ENCODE measurements at places on chromosomes 1 and 21.

DNA sequence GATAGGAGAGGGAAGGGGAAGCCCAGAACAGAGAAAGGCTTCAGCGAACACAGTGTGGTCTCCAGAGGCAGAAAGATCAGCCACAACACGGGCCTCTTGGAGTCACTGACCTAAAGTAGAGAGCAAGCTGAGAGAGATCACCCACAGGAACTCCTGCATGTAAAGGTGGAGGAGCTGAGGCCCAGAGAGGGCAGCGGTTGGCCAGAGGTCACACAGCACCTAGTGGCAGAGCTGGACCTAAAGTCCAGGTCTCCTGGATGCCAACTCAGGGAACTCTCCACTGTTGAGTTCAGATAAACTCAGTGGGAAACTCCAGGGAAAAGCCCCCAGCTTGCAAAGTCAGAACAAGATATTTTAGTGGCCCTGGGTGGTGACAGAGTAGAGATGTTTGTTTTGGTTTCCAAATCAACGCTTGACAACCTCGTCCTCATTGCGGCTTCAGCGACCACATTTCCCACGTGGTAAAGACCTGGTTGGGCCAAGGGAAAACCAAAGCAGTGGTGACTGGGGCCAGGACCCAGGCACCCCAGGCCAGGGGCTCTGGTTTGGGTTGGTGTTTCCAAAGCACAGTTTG, 4.6 kb downstream of the IFFO2 start:
- DNase-seq = no peak

DNA sequence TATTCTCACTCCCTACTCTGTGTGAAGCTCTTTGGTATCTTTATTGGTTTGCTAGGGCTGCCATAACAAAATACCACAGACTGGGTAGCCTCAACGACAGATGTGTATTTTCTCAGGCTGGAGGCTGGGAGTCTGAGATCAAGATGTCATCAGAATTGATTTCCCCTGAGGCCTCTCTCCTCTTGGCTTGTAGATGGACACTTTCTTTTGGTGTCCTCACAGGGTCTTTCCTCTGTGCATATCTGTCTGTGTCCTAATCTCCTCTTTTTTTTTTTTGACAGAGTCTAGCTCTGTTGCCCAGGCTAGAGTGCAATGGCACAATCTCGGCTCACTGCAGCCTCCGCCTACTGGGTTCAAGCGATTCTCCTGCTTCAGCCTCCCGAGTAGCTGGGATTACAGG, 71.4 kb upstream of the KCNJ6 start:
- DNase-seq = no peak

DNA sequence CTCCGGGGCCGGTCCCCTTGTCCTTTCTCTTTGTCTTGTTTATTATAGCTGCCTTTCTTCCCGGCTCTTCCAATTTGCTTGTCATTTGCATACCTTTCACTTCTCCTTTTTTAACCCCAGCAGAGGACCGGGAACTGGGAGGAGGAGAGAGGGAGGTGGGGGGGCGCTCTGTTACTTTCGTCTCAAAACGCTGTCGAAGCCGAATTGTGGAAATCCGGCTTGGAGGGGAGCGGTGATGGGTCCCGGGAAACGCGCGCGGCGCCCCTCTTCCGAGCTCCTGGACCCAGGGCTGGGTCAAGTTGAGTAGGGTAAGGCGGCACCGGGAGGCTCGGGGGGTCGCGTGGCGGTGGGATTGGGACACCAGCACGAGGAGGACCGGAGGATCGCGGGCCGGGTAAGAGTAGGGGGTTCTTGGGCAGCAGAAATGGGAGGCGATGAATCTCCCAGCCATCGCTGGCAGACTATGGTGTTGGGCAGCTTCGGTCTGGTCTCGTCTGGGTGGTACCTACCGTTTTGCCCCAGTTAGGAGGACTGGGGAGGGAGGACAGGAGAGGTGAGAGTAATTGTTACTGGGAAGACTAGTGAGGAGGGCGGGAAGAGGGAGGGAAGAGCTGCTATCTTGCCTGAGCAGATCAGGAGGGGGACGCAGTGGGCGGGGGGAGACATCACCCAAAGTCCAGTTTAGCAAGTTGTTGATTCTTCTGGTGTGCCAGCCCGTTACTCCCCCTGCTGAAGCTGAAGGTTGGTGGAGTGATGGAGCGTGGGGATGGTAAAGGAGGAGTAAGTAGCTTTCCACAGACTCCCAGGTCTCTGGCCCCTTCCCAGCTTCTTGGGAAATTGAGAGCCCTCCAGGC, 1.5 kb downstream of the PROX1 start:
- no peak for DNase-seq

DNA sequence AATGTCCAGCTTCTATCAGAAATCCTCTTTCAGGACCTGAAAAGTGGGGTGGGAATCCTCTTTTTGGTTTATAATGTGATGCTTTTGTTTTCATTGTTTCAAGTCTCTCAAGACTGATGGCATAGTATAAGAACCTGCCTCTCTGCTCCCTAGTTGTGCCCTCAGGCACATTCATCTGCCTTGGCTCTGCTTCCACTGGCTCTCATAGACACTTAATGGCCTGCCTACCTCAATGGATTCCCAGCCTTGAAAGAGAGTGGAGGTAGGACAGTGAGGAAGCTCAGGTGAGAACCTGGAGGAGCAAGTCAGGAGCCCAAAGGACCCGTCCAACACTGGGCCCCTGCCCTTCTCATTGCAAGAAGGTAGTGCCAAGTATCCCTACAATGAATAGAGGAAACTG, 4.8 kb downstream of the TTLL7 start:
- DNase-seq = no peak

GRCh38 chr1:242764161-242764560, 239.7 kb upstream of the PLD5 start:
- DNase-seq = no peak

- DNase-seq = peak; percentile 7
These were observed 43.5 kb downstream of the PRKAA2 start for GRCh38 chr1:56688522-56689026.

- peak; percentile 21 for DNase-seq
These were observed 5.1 kb upstream of the GJA4 start for GRCh38 chr1:34787461-34788420.

DNA sequence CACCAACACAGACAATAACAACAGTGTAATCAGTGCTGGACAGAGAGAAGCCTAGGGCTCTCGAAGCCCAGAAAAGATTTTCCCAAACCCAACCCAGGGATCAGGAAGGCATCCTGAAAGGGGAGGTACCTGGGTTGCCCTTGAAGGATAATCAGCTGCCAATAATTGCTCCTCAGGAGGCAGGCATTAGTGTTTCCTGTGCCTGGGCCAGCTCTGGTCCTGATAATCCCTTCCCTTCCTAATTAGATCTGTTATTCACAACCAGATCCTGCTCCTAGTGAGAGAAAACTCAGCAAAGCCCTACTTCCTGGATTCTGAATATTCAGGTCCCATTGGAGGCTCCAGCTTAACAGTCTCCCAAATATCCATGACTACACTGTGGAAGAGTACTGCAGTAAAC, 117.4 kb downstream of the DMRTA2 start:
- no peak for DNase-seq

DNA sequence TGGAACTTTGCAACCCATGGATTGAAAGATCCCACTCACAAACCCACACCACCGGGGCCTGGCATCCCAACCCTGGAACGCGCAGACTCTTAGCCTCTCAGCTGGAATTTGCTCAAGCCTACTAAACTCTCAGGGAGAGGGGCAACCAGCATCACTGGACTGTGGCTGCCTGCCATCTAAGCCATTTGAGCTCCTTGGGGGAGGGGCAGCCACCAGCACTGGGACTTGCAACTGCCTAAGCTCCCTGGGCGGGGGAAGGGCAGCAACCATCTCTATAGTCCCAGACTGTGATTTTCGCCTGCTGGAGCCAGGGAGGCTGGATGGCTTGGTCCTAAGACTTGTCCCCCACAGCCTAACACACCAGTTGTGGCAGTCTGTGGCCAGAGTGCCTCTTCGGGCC, 122.3 kb downstream of the SNX7 start:
- no peak for DNase-seq

GRCh38 chr21:43323244-43324005, 103.5 kb downstream of the SIK1 start:
- DNase-seq = no peak

DNA sequence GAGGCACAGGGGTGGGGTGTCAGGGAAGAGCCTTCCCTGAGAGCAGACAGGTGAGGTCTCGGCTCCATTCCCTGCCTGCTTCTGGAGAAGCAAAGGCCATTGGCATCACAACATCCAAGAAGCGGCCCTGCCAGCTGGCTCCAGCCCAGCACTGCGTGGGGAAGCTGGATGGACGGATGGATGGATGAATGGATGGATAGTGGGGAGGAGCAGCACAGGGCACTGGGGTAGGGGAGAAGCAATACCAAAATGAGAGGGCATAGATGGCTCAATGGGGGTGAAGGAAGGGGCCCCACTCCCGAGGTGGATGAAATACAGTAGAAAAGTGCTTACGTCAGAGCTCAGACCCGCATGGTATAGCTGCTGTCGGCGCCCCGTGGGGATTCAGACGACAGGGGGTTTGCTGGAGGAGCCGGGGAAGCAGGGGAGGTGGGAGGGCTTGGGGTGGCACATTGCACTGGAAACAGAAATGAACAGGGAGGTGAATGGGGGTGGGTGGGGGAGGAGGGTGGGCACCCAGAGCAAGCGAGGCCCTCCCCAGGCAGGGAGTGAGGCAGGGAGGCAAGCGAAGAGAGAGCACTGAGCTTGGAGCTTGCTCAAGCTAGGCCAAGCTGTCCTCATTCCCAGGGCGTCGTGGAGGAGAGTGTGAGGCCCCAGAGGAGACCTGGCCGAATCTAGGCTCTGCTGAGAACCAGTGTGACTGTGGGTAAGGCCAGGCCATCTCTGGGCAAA, 9.5 kb upstream of the GOLT1A start:
- DNase-seq = no peak

DNA sequence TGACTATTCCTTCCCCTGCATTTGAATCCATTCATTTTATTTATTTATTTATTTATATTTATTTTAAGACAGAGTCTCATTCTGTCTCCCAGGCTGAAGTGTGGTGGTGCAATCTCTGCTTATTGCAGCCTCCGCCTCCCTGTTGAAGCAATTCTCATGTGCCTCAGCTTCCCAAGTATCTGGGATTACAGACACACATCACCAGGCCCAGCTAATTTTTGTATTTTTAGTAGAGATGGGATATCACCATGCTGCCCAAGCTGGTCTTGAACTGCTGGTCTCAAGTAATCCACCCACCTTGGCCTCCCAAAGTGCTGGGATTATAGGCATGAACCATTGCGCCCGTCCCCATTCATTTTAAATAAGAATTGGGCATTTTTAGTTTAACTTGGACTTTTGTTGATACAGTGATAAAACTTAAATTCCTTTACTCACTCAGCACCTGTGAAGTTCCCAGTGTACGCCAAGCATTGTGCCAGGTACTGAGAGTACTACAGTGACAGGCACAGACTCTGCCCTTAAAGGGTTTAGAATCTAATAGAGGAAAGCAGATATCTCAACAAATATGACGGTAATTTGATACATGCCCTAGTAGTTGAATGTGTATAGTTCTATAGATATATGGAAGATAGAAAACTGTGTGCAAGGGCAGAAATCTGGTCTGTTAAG, 90.5 kb downstream of the PTPRC start:
- DNase-seq = no peak

GRCh38 chr21:33286076-33286475, 19.9 kb downstream of the IL10RB start:
- no peak for DNase-seq

- no peak for DNase-seq
These were observed 88.7 kb downstream of the WLS start for GRCh38 chr1:68143633-68144032.

DNA sequence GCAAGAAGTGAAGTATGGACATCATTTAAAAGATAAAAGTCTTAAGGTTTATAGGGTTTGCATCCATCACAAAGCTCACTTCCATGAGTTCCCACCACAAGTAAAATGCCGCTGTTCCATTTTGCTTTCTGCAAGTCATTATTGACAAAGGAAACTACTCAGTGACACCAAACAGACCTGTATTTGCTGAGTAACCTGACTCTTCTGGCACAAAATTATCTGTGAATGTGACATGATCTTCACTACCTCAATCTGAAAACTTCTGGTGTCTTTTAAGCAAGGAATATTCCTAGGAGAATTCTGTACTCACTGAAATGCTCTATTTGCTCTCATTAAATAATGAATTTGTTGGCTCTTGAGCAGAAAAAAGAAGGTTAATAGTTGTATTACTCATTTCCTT, 1077.4 kb upstream of the ADGRL4 start:
- DNase-seq = no peak

DNA sequence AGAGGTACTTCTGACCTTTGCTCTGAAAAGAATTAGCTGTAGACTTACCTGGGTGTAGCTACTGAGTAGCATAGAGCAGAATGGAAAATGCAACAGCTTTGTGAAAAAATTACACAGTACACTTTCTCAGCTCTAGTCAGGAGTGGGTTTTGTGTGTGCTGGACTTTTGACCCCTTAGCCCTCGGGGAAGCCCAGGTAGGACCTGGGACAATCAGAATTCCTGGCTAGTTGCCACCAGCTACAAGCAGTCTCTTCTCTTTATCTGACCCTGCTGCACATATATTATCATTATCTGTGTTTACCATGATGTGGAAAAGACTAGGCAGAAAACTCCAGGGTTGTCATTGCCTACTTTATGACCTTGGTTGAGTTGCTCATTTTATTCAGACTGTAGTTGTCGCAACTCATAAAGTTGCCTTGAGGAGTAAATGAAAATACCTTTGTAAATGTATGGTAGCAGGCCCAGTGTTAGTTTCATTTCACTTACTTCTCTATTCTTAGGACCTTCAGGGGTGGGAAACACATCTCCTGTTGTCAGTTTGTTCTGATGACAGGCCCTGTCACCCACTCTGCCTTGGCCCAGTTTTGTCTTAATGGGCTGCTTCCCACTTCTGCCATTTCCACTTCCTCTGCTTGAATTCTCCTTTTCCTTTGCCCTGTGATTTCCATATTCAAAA, 5.4 kb downstream of the NEK7 start:
- DNase-seq = no peak

- no peak for DNase-seq
These were observed 14.5 kb upstream of the RUNX1 start for GRCh38 chr21:35063428-35064172.

All from fibroblast of gingiva (primary cell).